ENCODE measurements at places on chromosomes 7 and 10.

- DNase-seq = peak; percentile 34
Observed at GRCh38 chr10:90674928-90675327, 182.9 kb downstream of the HTR7 start.

- no peak for DNase-seq
Observed at GRCh38 chr10:58998924-58999713, 177.3 kb upstream of the PHYHIPL start.

DNA sequence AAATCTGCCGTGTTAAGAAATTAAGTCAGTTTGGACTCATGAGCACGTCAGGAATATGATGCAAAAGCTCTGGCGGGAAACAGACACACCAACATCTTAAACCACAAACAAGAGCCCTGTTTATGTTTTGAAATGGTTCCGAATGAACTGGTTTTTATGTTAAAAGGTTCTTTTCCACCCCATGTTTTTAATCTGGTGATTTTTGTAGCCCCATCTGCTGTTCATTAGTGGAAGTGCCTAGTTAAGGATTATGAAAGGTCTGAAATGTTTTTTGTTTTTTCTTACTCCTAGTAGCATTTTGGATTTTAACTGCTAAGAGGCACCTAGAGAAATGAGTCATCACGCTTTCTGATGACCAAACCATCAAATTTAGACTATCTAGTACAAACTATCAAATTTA, 404.1 kb upstream of the MKI67 start:
- DNase-seq = no peak

DNA sequence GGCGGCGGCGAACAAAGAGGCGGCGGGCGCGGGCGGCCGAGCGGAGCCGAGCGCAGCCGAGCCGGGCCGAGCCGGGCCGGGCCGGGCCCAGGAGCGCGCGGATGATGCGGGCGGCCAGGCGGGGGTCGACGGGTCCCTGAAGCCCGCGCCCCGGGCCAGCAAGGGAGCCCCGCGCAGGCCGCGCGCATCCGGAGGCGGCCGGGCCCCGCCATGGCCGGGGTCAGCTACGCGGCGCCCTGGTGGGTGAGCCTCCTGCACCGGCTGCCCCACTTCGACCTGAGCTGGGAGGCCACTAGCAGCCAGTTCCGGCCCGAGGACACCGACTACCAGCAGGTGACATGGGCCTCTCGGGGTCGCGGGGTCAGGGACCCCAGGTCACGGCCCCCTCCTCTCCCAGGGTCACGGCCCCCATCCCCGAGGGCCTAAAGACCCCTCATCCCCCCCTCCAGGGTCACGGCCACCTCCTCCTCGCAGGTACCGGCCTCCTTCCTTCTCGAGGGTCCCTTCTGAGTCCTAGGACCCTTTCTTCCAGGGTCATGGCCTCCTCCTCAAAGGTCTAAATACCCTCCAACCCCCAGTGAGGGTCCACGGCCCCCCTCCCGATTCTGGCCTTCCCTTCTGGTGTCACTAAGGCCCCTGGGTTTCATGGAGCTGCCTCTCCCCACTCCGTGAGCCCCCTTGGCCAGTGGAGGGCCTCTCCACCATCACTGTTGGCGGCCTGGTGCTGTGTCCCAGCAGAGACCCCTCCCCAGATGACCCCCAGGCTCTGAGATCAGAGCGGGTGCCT, at the start of gene TTYH3:
TTYH3 (plus strand) TSS at position 41 of the 787 bp plus-strand sequence; CDS start at position 211, 170 bp downstream.
- no peak for DNase-seq
